ENCODE measurements at places on chromosomes 3 and 15.

DNA sequence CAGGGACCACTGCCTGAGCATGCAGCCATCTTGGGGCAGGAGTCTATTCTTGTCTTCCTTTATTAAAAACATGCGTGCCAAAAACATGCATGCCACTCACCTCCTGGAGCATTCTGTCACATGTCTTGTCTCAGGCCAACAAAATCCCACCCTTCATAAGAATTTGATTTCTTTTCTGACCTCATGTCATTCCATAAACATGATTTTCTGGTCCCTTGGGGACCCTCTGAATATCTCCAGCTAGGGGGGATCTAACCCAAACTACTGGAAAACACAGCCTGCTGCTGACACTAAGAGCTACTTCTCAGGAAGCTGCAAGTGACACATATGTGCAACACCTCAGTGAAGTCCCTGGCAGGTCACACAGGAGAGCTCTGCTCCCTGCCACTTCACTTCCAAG is 26.8 kb upstream of the NOX5 start:
- no peak for DNase-seq

DNA sequence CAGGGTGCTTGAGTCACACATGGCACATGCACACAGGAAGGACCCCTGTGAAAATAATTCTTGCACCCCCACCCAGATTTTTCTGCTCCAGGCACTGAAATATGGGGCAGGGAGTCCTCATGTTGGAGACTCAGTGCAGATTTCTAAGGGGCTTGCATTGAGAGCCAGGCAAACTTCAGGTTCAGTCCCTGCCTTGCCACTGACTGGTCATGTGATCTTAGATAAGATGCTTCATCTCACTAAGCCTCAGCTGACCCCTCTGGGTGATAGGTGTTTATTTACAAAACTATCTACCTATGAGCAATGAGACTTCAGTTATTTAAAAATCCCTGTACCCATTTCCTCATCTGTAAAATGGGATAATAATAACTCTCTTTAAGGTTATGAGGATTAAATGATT is 30.1 kb upstream of the C3orf80 start:
- no peak for DNase-seq

DNA sequence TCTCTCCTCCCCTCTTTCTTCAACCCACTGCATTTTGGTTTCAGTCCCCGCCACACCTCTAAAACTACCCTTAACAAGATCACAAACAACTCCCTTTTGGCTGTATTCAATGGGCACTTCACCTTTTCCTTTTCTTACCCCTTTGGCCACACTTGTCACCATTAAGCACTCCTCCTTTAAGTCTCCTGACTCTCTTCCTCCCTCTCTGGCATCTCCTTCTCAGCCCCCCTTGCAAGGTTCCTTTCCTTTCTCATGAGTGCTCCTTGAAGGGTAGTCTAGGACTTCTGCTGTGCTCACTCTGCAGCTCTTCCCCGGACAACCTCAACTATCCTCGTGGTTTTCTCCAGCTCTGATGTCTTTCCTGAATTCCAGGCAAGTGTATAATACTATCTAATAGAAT is 103.7 kb downstream of the RPL22L1 start:
- DNase-seq = no peak

DNA sequence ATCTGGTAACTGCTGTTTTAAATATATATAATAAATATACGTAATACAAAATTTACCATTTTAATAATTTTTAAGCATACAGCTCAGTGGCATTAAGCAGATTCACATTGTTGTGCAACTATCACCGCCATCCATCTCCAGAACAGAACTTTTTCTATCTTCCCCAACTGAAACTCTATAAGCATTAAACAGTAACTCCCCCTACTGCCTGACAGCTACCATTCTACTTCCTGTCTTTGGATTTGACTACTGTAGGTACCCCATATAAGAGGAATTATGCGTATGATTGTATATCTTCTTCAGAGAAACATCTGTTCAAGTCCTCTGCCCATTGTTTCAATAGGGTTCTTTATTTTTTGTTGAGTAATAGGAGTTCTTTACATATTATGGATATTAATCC is 36.8 kb downstream of the EID1 start:
- no peak for DNase-seq

DNA sequence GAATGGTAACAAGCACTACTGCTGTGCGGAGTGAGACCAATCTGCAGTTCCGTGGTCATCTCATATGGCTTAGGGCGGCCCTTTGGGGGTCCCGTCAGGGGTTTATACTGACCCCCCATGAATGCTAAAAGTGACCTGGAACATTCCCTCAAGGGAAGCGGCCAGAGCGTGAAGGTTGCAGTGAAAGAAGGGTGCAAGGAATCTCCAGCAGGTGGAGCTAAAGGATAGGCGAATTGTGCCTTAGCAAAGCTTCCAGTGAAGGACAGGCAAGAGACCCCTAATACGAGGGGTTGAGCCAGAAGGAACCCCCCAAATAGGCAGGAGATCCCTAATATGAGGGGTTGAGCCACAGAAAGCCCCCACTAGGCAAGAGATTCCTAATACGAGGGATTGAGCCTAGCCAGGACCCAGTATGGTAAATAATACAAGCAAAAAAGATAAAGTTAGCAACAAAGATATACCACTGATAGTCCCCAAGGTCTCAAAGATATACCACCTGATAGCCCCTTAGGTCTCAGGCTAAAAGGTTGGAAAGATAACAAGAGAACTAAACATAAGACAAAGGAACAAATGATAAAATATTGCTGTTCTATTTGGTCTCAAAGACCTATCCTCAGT is 32.8 kb downstream of the ZNF589 start:
- DNase-seq = peak; percentile 13

- DNase-seq = no peak
Observed at GRCh38 chr3:45524565-45524964, 70.0 kb upstream of the LIMD1 start.

GRCh38 chr3:113304856-113305540 is 93.6 kb downstream of the BOC start:
- no peak for DNase-seq

DNA sequence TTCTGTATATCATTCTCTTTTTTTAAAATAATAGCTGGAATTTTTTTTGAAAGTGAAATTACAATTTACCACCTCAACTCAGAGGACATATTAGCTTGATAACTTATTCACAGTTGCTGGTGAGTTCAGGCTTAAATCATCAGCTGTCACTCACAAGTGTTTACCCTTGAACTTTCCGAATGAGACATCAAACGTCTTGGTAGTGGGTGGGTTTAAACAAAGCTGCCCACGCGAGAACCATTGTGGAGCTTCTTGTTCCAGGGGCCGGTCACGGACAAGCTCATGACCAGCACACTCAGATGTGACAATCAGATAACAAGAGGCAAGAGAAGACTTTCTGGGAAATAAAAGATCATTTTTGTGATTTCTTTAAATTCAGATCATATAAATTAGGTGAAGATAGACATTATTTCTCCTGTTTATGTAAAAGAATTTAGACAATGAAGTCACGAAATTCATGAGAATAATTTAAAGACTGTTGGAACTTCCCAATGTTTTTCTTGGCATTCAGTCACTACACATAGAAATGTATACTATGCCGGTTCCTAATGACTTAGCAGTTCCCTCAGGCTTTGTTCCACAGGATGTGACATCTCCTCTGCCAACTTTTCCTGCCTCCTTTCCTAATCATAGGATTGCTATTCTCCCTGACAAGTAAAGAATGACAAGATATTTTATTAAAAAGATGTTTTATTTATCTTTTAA is 29.3 kb downstream of the BTD start:
- no peak for DNase-seq

GRCh38 chr3:53169832-53170324 is 8.9 kb downstream of the PRKCD start:
- no peak for DNase-seq

DNA sequence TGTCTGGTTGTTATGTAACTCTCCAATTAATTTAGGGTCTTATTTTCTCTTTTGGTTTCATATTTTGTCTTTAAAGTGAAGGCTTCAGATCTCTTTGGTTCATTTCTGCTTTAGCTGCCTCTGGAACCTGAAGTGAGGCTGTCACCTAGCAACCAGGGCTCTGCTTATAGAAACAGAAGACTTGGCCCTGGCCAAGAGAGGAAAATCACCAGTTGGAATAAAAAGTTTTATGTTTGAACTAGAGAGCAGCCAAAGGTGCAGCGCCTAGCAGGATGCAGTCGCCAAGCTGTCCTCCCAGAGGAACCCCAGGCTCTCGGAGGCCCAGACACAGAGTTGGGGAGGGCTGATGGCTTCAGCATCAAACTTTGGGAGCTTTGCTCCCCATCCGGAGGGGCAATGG is 41.1 kb downstream of the LYZL4 start:
- DNase-seq = no peak

GRCh38 chr3:52041118-52041731 is 15.1 kb downstream of the DUSP7 start:
- no peak for DNase-seq

DNA sequence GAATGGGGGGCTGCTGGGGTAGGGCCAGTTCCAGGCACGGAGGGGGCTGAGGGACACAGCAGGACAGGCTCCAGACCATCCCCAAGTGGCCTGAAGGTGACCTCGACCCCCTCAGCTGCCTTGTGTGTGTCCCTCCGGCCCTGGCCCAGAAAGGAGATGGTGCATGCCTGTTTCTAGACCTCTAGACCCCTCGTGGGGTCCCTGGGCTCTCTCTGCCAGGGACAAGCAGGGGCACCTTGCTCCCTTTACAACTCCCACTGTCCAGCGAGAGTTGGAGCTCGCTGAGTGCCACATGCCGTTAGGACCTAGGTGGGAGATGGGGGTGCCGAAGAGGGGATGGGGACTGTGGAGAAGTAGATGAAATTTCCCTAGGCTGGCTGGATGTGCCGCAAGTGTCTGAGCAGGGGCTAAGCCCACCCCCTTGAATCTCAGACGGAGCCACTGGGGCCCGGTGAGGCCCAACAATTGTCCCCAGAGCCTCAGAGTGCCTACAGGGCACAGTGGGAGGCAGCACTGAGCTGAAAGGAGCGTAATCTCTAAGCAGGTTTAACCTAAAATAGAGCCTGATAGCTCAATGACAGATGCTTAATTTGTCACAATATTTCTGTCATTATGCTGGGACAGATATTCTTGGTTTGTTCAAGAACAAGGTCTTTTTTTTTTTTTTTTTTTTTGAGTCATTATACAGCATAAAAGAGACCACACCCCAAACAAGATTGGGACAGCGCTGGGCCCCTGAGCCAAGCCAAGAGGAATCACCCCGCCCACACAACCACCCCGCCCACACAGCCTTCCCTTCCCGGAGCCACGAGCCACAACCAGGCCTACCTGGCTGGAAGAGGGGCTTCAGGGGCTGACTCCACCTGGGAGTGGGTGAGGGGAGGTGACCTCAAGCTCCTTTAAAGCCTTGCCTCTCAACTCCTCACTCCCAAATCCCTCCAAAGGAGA is 23.6 kb upstream of the KLF13 start:
- no peak for DNase-seq

GRCh38 chr15:48089702-48090101 is 31.1 kb upstream of the SLC24A5 start:
- no peak for DNase-seq

DNA sequence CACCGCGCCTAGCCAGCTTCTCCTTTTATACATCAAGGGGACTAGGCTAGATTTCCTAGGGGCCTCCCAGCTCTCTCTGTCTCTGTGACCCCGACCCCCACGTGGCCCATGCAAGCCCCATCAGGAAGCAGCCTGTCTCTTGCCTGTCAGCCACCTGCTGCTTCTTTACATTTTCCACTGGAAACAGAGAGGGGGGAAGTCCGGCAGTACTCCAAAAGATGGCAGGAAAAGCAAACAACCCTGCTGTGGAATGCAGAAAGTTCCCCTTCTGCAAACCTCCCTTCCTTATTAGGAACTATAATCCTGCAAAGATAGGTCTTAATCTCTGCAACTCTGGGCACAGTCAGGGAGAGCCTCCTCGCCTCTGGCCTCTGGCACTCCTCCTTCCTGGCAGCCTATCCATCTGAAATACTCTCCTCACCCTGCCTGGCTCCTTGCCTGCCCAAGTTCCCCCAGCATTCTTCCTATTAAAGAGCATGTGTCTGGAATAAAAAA is 47.4 kb upstream of the HACD2 start:
- no peak for DNase-seq

DNA sequence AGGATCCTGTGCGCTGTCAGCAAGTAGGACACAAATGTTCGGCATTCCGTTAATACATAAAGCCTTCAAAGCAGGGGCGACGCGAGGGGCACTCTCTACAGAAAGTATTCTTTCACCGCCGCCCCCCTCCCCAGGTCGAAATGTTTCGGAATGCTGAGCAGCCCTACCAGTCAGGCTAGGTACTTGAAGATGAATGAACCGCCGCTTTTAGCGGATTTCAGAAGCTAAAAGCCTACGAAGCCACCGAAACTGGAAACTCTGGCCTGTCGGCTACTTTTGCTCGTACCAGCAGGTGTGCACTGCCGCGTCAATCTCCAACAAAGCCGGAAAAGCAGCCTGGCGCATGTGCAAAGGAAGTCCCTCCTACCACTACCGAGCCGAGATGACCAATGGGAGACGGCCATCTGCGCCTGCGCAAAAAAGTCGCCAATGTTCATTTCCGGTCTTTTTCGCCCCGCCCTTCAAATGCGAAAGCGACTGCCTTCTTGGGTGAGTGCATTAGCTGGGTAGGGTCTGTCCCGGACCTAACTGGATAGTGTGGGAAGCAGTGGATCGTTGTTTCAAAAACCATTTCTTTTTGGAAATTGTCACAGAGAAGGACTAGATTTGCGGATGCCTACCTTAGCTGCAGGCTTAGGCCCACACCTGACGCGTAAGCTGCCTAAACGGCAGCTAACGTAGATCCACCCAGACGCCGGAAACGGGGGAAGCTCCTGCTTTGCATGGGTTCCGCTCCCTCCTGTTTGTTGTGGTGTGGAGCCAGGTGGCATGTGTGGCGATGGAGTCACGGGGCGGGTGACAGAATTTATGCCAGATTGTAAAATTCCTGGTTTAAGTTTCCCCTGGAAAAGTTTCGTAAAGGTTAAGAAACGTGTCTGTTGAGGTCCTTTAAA is at the start of gene WDR5B:
WDR5B (minus strand) TSS at position 301 of the 893 bp plus-strand sequence. CDS start 534 bp downstream, outside the sequence.
- DNase-seq = peak; percentile 99

GRCh38 chr3:8712045-8712907 is 21.3 kb upstream of the CAV3 start:
- no peak for DNase-seq

DNA sequence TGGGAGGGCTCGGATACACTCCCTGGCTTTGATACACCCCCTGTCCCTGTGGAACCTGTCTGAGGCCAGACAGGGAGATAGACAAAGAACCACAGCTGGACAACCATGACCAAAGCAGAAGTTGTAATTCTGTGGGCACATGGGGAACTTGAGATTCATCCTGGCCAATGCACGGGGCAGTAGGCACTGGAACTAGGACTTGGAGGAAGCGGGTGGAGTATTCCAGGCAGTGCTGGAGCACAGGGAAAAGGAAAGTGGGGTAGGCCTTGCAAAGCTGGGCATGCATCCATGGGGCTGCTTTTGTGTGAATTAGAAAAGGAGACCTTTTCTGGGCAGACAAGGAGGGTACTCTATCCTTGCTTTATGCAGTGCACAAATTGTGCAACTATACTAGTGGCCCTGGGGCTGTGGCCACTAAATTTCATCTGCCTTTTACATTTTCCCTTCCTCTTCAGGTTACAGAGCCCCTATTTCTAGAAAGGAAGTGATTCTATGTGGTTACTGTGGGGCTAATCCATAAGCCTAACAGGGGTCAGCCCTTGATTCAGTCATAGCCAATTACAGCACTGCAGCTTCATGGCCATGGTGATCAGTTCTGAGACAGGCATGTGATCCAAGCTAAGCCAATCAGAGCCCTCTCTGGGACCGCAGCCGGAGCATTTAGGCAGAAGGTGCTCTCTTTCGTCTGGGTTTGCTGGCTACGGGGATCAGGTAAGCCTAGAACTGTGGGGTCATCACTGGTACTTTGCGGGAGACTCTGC is 21.0 kb downstream of the CRABP1 start:
- no peak for DNase-seq

- no peak for DNase-seq
Observed at GRCh38 chr3:5579946-5580345, 392.4 kb downstream of the EDEM1 start.
